ENCODE measurements at places on chromosomes 16 and 17.

DNA sequence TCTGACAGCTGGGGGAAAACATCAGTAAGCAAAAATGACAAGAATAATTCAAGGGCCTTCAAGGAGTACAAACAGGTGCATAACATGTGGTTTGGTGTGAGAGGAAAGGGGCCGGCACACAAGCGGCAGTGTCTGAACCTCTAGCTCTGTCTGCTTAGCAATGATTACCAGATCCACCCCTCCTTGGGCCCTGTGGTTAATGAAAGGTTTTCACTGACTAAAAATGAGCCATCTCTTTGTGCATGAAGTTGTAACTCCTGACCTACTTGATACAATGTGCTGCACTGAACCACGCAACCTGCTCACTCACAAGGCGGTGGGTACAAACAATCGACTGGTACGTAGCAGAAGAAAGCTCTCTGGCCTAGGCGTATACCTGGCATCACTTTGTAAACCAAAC lies 15.1 kb downstream of the FAM117A start:
- DNase-seq, result no peak

DNA sequence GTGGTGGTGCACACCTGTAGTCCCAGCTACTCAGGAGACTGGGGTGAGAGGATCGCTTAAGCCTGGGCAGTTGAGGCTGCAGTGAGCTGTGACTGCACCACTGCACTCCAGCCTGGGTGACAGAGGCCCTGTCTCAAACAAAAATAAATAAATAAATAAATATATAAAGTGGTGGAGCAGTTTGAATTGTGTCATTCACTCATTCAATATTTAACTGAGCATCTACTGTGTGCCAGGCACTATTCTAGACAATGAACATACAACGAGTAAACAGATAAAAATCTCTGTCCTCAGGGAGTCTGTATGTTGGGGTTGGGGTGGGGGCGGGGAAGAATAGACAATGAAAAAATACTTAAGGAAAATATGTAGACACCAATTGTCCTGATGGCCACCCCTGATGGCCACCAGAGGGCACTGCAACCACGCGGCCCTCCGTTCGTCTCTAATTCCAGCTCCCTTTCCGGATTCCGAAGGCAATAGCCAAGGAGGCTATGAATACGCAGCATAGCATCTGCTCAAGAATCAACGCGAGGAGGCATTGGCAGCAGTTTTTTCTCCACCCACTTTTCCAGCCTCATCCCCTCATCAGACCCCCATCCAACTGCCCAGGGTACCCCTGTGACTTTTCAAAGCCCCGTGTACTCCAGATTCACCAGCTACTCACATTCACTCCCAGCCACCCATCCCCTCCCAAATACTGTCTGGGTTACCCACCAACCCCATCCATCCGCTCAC lies 21.4 kb downstream of the QPRT start:
- no peak for DNase-seq

DNA sequence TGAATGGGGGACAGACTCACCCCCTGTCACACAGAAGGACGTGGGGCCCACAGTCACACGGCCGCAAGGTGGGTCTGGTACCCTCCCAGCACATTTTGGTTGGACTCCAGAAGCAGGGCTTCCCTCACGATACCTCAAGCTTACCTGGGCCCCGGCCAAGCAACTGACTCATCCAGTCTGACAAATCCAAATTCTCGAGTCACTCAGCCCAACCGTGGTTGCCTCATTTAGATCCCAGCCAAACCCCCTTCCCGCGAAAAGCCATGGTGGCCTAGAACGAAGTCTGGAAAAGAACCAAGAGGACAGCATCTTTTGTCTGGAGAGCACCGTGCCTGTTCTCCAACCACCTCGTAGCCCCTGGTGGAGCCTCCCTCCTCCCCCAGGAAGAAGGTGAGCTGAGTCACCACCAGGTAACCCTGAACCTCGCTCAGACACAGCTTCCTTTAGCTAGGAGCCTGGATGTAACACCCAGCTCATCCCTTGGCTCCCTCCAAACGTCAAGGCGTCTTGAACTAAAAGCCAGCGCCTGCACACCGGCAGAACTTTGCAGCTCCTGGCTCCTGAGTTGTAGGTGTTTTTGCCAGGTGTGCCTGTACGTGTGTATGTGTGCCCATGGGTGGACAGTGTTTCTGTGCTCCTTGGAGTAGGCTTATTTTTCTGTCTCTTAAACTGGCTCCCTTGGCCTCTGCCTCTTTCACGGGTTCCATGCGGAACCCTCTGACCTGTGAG lies 78.9 kb downstream of the CMIP start:
- no peak for DNase-seq

GRCh38 chr16:51181503-51181811 lies 30.4 kb upstream of the SALL1 start:
- no peak for DNase-seq

GRCh38 chr17:2867441-2868424 lies 71.5 kb downstream of the RAP1GAP2 start:
- DNase-seq, result no peak

- DNase-seq, result no peak
Measured at GRCh38 chr16:30131869-30132475, 9.0 kb upstream of the MAPK3 start.

Measured in anterior cingulate cortex (tissue), 58 donors.